Occipital lobe (tissue), 3 donors: ENCODE measurements at places on chromosomes 4 and X. TPM values are rescaled to one million over a fixed set of nuclear protein-coding genes. Genes with fewer than 3 reads are reported as not detected.

GRCh38 chr4:123807187-123807586 lies 410.6 kb downstream of the SPRY1 start:
- no peak for DNase-seq

DNA sequence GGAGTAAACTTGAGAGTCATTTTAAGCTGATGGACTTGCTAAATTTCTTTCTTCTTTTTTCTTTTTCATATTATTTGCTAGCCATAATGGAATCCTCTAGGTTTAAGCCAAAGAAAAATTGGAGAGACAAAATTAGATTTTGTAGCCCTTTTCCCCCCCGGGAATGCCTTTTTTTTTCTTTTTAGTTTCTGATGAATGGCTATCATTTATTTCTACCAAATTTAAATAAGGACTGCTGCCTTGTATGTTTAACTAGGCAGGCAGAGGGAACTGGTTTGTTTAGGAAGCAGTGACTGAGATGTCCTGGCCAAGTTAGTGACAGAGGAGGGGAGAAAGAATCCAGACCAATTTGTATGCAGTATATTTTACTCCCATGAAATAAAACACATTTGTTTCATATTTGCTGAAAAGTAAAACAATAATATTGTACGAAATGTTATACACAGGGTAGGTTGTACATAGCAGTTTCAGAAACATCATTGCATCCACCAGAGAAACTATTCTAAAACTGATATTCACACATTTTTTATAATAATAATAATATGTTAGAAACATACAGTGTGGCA lies 5.7 kb downstream of the PITX2 start:
- DNase-seq, result no peak

Gene SPANXA1
- not detected for total RNA-seq

Gene MMRN1
- total RNA-seq, result 2.5 TPM

- DNase-seq, result no peak
Measured at GRCh38 chr4:42672359-42673081, 15.6 kb upstream of the ATP8A1 start.

DNA sequence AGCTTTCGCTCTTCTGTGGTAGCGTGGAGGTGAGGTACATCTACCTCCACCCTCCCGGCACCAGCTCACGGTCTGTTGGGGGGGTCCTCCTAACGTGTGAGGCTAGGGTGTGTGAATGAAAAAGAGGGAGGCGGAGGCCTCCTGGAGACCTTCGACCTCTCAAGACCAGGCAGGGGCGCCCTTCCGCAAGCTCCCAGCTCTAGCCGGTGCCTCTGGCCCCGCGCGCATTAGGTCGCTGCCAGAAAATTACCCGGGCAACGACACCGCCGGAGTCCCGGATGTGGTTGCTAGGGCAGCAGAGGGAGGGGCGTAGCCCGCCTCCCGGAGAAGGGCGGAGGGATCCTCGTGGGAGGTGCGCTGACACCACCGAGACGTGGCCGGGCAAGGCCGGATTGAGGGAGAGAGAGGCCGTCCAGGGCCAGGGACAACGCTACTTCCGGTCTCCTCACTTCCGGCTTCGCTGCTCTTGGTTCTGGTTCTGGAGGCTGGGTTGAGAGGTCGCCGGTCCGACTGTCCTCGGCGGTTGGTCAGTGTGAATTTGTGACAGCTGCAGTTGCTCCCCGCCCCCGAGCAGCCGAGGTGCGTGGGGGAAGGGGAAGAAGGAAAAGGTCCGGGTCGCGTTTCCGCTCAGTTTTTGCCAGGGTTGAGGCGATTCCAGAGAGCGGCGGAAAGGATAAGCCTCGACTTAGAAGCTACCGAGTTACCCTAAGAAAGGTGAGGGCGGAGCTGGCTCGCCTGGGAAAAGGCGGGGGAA lies at the start of the genes ARFIP1 and TIGD4:
ARFIP1 (plus strand) TSS at position 442 of the 754 bp plus-strand sequence. CDS start 49,680 bp downstream, outside the sequence.
TIGD4 (minus strand) TSS at position 218 of the 754 bp plus-strand sequence. CDS start 8,726 bp downstream, outside the sequence.
- peak; percentile 99 for DNase-seq

DNA sequence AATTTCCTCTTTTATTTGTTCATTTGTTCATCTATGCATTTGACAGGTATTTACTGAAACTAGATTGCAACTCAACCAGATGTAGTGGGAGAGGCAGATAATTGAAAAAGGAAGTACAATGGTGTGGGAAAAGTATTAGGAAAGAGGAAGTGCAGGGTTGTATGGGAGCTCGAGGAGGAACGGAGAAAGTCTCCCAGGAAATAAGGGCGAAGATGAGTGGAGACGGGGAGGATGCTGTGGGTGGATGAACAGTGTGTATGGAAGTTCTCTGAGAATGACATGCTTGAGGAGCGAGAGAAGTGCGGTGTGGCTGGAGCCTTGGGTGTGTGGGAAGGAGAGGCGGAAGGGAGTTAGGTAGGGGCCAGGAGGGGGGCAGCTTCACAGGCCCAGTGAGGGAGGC lies 87.5 kb upstream of the DHX15 start:
- DNase-seq, result no peak

- DNase-seq, result no peak
Measured at GRCh38 chr4:66266035-66266434, 595.7 kb upstream of the EPHA5 start.

GRCh38 chrX:111848541-111848940 lies 27.4 kb upstream of the TRPC5OS start:
- no peak for DNase-seq

DNA sequence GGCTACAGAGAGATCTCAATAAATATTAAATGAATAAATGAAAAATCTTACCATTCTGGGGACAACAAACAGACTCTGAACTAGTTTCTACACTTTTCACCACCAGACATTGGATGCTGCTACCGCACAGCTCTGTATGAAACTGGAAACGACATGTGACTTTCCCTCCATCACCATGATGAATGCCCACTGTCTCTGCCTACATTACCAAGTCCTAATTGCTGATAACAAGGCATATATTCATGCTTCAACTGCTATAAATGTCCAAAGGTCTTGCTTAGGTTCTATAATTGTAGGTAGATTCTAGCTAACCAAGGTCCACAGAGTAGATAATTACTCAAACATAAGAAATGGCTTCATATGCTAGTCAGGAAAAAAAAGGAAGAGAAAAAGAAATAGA lies 399.4 kb upstream of the ADGRL3 start:
- DNase-seq, result no peak

Gene PTTG2
- total RNA-seq, result not detected

- no peak for DNase-seq
Measured at GRCh38 chrX:25151749-25152148, 136.0 kb upstream of the ARX start.

- no peak for DNase-seq
Measured at GRCh38 chr4:151604238-151604637, 156.6 kb downstream of the GATB start.

Gene VGLL1
- total RNA-seq, result not detected

- DNase-seq, result no peak
Measured at GRCh38 chr4:15870079-15870478, 68.5 kb downstream of the FGFBP1 start.

Gene PNMA5
- total RNA-seq, result 3.0 TPM
